Erythroblast (primary cell): ENCODE measurements at places on chromosomes 7 and 10.

DNA sequence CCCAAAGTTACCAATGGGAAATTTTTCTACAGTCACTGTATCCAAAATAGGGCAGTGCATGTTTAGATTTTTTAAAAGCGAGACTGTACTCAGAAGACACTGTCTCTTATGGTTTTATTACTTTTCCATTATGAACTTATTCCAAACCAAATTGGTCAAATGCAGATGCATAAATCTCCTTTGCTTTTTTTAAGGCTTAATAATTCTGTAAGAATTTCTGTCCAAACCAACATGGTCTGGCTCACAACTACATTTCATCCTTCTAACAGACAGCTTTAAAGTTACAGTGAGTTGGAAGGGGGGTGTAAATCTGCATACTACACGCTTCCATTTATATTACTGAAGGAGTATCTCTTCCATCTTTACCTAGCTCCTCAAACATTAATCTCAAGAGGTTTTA, 199.2 kb downstream of the SLC25A13 start:
- DNase-seq: no peak

GRCh38 chr10:70890917-70891431, 2.6 kb upstream of the PCBD1 start:
- no peak for DNase-seq

DNA sequence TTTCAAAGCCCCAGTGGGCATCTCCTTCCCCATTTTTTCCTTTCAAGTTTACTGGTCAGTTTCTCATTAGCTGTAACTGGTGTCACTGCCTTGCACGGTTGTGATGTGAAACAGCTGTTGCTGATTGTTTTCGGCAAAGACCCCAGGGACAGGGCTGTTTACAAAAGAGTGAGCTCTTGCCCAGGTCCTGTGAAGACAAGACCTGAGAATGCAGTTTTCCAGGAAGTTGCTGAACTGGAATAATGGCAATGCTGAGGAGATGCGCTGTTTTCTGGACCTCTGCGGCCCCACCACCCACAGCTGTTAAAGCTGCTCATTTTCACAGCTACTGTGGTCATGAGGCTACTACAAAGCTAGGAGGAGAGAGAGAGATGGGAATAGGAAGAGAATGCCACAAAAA, 116.6 kb upstream of the RSU1 start:
- DNase-seq: no peak

GRCh38 chr7:138564365-138564764, 104.3 kb downstream of the TRIM24 start:
- no peak for DNase-seq

DNA sequence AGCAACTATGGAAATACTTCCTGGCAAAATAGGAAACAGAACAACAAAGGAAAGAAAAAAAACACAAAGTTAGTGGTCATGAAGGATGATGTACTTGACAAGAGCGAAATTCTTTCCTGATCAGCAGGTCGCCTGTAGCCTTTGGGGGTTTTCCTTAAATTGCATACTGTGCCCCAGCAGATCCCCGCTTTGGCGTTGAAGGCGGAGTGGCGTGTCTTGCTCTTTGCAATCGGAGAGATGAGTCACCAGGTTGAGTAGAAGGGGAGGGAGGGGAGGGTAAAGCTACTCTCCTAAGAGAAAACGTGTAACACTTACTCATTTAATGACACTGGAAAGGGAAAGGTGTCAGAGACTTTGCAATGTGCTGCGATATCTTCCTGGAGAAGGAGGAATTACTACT, 587.2 kb downstream of the SORCS1 start:
- no peak for DNase-seq

DNA sequence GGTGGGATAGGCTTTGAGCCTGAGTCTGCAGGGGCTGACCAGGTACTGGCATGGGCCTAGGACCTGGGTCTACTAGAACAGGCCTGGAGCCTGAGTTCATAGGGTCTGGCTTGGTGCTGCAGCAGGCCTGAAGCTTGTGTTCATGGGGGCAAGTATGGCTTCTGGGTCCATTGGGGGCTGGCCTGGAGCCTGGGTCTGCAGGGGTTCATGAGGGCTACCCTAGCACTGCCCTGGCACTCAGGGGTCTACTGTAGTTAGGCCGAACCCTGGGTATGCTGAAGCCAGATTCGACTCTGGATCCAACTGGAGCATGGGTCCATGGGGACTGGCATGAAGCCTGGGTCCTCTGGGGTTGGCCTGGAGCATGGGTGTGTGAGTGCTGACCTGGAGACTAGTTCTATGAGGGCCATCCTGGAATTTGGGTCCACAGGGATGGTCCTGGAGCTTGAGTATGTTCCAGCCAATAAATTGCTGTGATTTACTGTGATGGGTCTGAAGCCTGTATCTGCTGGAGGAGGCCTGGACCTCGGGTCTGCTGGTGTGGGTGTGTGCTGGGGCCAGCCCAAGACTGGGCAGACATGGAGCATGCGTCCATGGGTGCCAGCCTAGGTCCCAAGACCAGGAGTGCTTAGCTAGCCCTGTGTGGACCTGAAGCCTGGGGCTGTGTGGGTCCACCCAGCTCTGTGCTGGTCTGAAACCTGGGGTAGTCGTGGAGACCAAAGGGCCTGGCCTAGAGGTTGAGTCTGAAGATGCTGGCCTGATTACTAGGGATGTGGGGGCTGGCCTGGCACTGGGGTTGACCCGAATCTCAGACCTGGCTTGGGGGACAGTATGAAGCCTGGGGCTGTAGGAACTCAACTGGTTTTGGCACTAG, 235.5 kb downstream of the NXPH1 start:
- no peak for DNase-seq

DNA sequence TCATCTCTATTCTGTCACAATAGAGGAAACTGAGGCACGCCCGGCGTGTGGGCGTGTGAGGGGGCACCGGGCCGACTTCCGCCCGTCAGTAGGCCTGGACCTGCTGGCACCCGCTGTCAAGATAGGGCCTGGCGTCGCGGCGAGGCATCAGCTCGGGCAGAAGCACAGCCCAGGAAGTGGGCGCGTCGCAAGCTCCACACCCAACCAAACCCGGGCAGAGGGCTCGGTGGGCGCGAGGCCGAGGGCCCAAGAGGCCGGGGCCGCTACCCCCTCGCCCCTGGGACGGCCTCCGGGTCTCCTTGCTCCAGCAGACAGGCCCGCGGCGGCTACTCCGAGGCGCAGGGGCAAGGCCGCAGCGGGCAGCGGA, 91.2 kb downstream of the SPAG6 start:
- no peak for DNase-seq

GRCh38 chr10:78224602-78225001, 190.9 kb downstream of the RPS24 start:
- no peak for DNase-seq

- no peak for DNase-seq
Measured at GRCh38 chr7:106070201-106070551, 41.9 kb downstream of the SYPL1 start.

DNA sequence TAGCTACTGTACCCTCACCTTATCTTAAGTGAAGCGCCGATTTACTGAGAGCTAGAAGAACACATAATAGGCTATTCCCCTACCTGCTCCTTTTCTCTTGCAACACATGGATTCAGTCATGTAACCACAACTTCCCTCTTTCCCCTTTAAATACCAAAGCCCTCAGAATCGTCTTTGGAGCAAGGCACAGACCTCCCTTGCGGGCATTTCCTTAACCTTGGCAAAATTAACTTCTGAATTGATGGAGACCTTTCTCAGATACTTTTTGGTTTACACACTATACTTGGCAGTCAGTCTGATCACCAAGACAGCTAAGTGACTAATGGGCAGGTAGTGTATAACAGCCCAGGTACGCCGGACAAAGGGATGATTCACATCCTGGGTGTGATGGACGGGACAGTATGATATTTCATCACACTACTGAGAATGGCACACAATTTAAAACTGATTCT, 72.7 kb upstream of the SEC61G start:
- no peak for DNase-seq

DNA sequence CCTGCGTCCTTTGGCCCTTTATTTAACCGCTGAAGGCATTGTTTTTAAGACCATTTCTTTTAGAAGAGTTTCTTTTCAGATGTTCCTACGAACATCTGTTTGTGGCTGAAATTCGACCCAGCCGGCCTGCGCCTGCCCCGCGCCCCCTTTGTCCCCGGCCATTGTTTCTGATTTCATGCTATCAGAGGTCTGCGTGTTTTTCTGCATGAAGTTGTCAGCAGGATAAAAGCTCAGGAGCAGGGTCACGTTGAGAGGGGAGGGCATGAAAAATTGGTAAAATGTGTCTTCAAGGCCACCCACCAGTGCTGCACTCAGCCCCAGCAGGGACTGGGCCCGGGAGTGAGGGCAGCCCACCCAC, 43.1 kb downstream of the NKX6-2 start:
- no peak for DNase-seq

GRCh38 chr10:31031205-31031557, 484 bp downstream of the ZNF438 start:
- no peak for DNase-seq
